ENCODE measurements at places on chromosomes 3 and 15. TPM values are rescaled to one million over a fixed set of nuclear protein-coding genes. Genes with fewer than 3 reads are reported as not detected.

Gene TM4SF4
- not detected for polyA plus RNA-seq

Gene LTK
- 4.3 TPM for polyA plus RNA-seq

Gene DNAJA4
- 0.09 TPM for polyA plus RNA-seq

Gene HRH1
- polyA plus RNA-seq, result not detected

Gene FBXW12
- polyA plus RNA-seq, result not detected

Gene DOCK3
- polyA plus RNA-seq, result 0.03 TPM

Gene OXTR
- 1.0 TPM for polyA plus RNA-seq

Gene SSUH2
- polyA plus RNA-seq, result not detected

Gene EFCAB12
- 0.56 TPM for polyA plus RNA-seq

DNA sequence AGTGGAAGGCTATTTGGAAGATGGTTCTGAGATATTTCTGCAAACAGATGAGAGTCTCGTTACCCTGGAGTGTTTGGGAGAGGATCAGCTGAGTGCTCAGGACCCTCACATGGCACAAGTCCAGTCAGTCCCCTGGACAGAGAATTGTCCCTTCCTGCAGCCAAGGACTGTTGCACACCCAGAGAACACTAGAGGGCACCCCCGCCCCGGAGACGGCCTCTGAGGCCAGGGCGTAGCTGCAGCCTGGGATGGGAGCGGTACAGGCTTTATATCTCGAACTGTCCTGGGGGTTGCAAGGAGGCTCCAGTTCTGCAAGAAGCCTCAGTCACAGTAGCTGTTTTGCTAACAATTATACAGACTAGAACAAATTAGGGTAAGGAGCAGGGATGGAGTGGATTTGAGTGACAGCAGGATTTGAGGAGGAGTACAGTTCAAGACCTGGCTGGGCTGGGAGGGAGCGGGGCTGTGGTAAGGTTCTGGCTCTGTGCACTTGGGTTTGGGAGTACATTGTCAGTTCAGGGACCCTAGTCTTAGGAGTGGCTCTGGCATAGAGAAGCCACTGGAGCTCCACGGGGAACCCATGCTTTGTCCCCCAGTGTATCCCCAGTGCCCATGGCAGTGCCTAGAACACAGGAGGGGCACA is 67.6 kb upstream of the HACD2 start:
- peak; percentile 65 for DNase-seq

- DNase-seq, result no peak
These were observed 75.7 kb downstream of the SMAD6 start for GRCh38 chr15:66777596-66778313.

- DNase-seq, result no peak
These were observed 8.4 kb downstream of the TMEM43 start for GRCh38 chr3:14133188-14133800.

- DNase-seq, result no peak
These were observed 9.4 kb downstream of the PIK3CB start for GRCh38 chr3:138825336-138825735.

DNA sequence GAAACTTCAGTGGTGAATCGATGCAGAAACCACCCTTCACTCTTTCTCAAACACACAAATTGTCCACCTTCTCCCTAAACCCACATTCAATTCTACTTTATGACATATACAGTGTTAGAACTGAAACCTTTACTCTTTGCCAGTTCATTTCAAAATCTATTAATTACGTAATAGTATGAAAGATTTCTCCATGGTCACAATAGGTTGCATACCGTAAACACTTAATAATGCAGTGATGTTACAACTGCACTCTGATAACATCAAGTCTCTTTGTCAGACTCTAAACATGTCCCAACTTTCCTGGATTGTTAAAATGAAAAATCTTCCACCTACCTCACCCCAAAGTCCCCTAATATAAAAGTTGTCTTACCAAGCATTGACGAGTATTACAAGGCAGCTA is 111.8 kb upstream of the PROK2 start:
- DNase-seq, result no peak

GRCh38 chr3:55619046-55619808 is 132.1 kb upstream of the WNT5A start:
- DNase-seq, result no peak

GRCh38 chr3:160829486-160830009 is 73.5 kb downstream of the PPM1L start:
- no peak for DNase-seq

GRCh38 chr3:55897573-55898224 is 410.6 kb upstream of the WNT5A start:
- no peak for DNase-seq

GRCh38 chr3:7410782-7411181 is 549.9 kb downstream of the GRM7 start:
- no peak for DNase-seq

GRCh38 chr3:129834580-129834979 is 58.9 kb downstream of the TMCC1 start:
- DNase-seq, result no peak

GRCh38 chr3:16846373-16847080 is 38.2 kb upstream of the PLCL2 start:
- DNase-seq, result no peak

- no peak for DNase-seq
These were observed 963 bp downstream of the GRAMD1C start for GRCh38 chr3:113839551-113839950.

All from K562 (cell line).